ENCODE measurements at places on chromosomes 2 and 18.

GRCh38 chr2:71716697-71717624 lies 263.6 kb downstream of the DYSF start:
- DNase-seq = no peak

DNA sequence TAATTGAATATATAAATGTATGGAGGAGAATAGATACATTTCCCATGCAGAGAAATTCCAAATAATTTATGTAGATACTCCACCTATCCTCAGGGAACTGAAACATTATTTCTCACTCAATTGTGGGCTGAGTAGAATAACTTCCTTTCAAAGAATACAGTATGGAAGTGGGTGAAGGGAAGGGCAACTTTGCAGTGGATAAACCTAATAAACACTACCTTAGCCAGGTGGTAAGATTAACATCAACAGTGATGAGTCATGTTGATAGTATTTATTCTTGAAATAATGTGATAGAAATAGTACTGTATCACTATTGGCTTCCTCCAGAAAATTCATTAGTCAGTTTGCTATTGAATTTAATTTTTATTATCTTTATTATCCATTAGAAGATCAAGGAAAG lies 716.4 kb upstream of the CHAC2 start:
- no peak for DNase-seq

- no peak for DNase-seq
Measured at GRCh38 chr2:85231468-85231805, 96.4 kb downstream of the TGOLN2 start.

- no peak for DNase-seq
Measured at GRCh38 chr2:96209011-96209728, 543 bp upstream of the STARD7 start.

DNA sequence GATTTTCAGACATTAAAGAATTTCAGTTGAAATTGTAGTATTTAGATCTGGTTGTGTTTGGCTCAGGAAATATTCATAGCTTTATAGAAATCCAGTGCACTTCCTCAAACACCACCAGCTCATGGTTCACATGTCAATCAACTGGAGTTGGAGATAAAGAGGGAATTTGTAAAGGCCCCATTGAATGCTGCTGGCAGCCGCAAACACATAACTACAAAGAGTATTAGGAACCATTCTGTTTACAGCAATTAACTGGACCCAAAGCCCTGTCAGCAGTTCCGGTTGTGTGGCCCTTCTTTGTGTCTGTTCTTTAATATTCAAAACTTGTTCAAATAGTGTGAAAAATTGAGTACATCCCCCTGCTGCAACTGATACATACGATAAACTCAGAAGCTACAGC lies 107.4 kb upstream of the LRRTM4 start:
- DNase-seq = no peak

DNA sequence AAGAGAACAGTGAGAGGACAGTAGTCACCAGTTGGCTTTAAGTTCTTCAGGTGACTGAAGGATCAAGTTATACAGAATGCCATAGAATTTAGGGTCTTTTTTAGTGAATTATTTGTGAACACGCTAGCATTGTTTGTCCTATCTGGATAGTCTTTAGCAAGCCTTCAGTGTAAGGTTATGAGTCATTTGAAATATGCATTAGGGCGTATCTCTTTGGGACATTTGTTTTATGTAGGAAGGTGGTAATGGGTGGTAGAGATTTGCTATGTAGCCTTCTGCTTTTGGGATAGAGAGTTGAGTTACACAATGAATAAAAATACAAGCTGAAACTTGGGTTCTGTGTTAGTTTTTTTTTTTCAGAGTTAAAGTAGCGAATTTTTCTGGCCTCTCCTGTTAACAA lies 13.0 kb downstream of the ACTR2 start:
- DNase-seq = no peak

DNA sequence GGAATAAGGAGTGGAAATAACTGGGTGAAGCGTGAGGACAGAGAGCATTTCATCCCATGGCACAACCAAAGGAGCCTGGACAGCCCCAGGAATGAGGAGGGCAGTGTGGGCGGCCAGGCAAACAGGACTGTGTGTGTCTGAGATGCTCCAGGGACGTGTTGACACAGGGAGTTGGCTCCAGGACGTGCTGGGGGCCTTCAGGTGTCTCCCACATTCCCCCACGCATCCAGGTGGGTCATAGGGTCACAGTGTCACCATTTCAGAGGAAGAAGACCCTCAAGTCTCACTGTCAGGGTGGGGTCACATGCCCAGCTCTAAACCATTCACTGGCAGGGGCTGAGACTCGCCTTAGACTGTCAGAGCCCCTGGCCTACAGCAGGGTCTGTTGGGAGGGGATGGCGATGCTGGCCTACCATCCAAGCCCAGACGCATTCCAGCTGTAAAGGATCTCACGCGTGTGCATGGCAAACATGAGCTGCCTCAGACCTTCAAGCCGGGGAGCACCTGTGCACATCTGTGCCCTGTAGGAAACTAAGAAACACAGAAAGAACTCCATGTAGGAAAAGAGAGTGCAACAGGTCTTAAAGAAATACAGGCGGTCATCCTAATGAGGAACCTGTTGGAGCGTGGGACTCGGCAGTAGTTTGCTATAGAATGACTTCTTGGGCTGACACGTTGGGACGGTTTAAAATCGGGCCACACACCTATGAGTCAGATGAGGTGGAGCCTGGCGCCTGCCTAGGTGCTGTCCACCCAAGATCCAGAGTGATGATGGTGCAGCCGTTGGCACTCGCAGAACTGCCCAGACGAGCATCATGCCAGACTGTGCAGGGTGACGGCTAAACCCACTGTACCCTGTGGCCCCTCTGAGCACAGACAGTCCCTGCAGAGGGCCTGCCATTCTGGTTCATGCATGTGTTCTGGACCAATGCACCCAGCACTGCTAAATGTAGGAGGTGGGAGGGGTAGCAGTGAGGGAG lies 17.3 kb downstream of the PARD6G start:
- DNase-seq = no peak

- DNase-seq = no peak
Measured at GRCh38 chr2:142980246-142981068, 103.0 kb downstream of the KYNU start.

DNA sequence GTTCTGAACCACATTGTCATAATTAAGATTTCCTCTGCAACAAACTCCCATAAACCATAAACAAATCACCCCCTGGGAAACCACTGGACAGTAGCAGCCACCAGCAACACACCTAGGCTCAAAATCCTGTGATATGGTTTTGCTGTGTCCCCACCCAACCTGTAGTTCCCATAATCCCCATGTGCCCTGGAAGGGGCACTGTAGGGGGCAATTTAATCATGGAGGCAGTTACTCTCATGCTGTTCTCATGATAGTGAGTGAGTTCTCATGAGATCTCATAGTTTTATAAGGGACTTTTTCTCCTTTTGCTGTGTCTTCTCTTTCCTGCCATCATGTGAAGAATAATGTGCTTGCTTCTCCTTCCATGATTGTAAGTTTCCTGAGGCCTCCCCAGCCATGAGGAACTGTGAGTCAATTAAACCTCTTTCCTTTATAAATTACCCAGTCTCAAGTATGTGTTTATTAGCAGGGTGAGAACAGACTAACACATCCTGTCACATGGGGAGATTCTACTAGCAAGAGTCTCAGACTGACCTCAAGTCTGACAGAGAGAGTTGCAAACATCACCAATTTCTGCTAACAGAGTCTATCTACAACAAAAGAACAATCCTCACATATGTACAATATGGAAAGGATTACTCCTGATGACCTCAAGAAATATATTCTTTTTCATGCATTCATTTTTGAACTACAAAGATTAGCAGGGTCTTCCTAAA lies 182.6 kb downstream of the GRB14 start:
- no peak for DNase-seq

DNA sequence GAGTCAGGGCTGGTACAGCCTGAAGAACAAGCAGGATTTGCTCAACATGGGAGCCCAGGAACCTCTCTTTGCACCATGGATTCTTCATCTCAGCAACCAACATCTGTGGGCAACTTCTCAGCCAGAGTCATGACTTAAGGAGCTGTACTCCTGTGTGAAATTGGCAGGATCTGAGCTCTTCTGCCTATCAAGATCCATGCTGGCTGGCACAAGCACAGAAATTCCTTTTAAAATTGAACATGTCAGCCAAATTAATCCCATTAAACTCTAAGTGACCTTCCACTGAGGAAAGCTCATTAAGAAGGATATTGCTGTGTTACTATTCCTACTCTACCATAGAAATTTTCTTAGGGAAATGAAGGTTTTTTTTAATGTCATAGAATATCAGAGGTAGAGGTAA lies 110.5 kb upstream of the SCG2 start:
- DNase-seq = no peak

- no peak for DNase-seq
Measured at GRCh38 chr2:233290051-233290845, 17.4 kb upstream of the SAG start.

GRCh38 chr2:96260387-96261260 lies 5.2 kb downstream of the TMEM127 start:
- peak; percentile 7 for DNase-seq

GRCh38 chr2:11914455-11914854 lies 168.0 kb downstream of the LPIN1 start:
- DNase-seq = no peak

DNA sequence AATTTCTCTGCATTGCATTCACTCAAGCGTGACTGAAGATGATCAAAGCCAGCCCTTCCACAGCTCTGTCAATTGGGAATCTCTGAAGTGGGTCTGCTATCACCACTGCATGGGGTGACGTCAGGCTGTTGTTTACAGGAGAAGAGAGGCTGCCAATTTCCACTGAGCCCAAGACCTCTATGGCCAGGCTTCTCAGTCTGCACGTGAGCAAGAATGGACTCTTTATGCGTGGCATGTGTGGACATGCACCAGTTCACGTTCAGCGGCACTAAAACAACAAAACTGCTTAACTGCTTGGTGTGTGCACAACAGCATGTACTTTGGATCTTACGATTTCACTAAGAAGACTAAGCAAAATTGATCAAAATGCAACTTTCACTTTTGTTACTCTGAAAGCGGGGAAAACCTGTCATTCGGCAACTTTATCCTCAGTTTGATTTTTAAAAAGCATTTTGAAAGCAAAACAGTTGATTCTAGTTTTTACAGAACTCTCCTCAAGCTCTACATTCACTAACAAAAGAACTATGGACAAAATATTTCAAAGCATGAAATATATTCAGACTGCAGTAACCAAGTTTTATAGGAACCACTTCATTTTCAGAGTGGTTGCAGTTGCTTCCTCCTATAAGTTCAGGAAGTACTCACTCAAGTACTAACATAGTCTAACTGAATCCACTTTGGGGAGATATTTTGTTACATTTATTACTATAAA lies 77.0 kb upstream of the SERTAD2 start:
- DNase-seq = no peak

- no peak for DNase-seq
Measured at GRCh38 chr18:8889489-8889888, 184.1 kb downstream of the MTCL1 start.

DNA sequence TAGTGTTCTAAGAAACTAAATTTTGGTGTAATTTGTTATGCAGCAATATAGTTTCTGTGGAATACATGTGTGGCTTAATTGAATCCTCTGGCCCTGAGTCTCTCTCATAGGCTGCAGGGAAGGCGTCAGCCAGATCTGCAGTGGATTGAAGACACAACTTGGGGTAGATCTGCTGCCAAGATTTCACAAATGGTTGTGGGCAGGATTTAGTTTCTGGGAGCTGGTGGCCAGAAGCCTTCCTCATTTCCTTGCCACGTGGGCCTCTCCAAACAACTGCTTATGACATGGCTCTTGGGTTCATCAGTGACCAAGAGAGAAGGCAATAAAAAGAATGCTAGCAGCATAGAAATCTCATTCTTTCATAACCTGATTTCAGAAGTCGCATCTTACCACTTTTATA lies 28.2 kb downstream of the CCDC102B start:
- DNase-seq = no peak

DNA sequence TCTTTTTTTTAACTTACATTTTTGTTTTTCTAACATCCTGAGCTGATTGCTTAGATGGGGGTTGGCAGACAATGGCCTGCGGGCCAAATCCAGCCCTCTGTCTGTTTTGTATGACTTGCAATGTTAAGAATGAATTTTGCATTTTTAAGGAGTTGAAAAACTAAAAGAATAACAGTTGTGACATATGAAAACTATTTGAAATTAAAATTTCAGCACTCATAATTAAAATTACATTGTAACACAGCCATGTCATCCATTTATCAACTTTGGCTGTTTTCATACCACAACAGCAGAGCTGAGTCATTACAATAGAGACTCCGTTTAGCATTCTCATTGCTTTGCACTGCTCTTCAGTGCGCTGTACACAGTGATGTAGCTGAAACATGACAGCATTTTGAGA lies 94.1 kb upstream of the MC4R start:
- DNase-seq = no peak

GRCh38 chr2:201342923-201343322 lies 14.2 kb downstream of the FLACC1 start:
- DNase-seq = no peak

DNA sequence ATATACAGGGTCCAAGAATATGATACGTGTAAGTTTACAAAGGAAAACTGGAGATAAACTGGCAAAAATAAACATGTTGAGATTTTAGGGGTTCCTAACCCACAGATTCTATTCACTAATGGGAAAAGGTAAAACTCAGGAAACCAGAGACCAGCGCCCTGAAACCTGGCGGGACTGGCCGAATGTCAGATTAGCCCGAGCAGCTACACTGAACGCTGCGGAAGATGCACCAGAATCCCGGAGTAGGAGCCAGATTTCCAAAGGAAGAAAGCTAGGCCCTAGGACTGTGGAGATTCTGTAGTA lies 679 bp upstream of the WDR75 start:
- DNase-seq = no peak

GRCh38 chr2:119240311-119241204 lies 16.9 kb downstream of the STEAP3 start:
- DNase-seq = no peak

DNA sequence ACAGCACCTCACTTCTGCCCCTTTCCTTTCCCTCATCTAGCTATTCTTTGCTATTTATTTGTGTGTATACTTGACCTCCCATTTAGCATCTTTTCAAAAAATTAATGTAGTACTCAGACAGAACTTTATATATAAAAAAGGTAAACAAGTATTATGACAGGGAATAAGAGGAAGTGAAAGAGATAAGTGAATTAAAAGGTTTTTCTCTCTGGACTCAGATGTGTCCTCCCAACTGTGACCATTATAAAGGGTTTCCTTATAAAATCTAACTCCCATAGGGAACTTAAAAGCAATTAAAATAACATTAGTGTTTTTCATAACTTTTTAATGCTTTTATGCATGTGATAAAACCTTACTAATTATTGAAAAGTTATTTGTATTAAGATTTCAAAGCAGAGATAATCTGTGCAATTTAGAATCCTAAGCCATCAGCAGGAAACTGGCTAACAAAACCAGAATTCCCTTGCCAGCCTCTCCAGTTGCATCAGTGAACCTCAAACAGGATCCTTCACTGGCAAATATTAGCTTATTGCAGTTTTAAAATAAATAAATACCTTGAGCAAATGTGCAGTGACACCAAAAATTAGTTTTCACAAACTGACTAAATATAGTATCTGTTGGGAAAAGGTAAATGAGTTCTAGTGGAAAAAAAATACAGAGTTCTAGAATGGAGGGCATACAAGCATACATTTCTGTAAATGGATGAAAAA lies 930.7 kb downstream of the BCL11A start:
- no peak for DNase-seq
